Retinal pigment epithelial cell (primary cell): ENCODE measurements at places on chromosomes 7 and 10.

- no peak for DNase-seq
Observed at GRCh38 chr10:74249865-74250264, 98.8 kb downstream of the ADK start.

DNA sequence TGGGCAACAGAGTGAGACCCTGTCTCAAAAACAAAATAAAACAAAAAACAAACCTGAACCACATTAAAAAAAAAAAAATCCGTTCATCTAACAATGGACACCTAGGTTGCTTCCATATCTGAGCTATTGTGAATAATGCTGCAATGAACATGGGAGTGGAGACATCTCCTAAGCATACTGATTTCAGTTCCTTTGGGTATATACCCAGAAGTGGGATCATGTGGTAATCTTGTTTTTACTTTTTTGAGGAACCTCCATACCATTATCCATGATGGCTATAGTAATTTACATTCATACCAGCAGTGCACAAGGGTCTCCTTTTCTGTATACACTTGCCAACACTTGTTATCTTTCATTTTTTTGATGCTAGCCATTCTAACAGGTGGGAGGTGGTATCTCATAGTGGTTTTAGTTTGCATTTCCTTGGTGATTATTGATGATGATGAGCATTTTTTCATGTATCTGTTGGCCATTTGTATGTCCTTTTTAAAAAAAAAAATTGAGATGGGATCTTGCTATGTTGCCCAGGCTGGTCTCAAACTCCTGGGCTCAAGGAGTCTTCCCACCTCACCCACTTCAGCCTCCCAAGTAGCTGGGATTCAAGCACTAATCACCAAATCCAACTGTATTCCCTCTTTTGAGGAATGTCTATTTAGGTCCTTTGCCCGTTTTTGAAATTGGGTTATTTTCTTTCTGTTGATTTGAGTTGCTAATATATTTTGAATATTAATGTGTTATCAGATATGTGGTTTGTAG is 17.5 kb downstream of the CDK13 start:
- DNase-seq = no peak

- no peak for DNase-seq
Observed at GRCh38 chr7:96495751-96496216, 173.9 kb upstream of the SLC25A13 start.

DNA sequence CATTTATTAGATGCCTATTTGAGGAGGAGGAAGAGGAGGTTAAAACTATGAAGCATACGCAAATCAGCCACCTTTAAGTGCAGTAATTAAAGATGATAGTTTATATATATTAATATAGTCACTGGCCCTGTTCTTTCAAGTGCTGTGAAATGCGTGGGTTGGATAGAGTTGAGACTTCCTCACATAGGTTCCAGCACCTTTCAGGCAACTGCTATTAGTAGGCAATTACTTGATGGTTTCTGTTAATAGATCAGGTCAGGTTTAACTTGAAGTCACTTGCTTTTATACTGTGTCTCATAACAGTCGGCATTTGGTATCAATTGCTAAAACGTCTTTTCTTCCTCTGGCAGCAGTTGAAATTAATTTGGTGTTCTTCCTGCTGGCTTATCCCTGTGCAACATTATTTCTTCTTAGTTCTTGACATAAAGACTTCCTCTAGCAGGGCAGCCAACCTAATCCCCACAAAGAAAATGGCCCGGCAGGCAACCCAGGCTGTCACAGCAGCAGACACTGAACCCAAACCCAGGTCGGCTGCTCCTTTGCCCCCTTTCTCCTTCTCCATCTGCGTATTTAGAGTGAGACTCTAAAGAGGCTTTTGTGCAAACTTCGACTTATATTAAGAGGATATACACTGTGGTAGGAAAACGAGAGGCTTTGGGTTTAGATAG is 35.3 kb upstream of the BET1 start:
- no peak for DNase-seq

DNA sequence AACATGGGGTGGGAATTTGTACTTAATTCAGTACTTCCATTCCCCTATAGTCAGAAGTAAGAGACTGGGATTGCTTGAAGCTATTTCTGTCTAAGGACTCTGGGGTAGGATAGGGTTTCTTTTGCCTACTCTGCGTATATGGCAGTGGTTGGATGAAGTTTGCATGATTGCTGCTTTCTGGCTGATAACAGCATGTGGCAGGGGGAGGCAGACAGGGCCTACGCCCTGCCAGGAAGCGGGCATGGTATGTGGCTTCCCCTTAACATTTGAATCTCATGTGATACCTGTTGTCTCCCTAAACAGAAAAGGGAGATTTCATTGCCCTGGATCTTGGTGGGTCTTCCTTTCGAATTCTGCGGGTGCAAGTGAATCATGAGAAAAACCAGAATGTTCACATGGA is 57.1 kb downstream of the TACR2 start:
- no peak for DNase-seq

GRCh38 chr10:79024720-79025198 is 44.0 kb upstream of the ZMIZ1 start:
- no peak for DNase-seq

DNA sequence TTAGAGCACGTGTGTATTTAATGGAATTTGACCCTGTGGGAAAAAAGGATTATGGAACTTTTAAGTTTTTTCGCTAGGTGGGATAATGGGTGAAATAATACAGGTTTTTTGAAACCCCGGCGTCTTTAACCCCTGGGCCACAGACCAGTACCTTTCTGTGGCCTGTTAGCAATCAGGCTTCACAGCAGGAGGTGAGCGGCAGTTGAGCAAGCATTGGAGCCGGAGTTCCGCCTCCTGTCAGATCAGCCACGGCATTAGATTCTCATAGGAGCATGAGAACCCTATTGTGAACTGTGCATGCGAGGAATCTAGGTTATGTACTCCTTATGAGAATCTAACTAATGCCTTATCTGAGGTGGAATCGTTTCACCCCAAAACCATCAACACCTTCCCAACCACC is 28.6 kb downstream of the WAC start:
- DNase-seq = no peak

DNA sequence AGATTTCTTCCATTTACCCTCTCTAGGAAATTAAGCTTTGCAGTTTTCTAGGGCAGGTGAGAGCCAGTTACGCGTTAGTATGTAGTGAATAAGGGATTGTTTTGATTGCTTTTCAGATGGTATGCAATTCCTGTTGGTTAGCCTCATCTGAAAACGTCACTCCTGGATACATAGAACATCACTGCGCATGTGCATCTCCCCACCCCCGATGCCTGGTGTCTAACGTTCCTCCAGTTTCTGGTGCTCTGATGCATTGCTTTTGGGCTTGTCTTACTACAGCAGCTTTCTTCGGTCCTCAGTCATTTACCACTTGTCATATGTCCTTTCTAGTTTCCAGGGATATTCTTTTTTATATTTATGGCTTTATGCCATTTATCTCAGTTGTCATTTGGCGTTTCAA is 22.5 kb downstream of the MLLT10 start:
- no peak for DNase-seq

DNA sequence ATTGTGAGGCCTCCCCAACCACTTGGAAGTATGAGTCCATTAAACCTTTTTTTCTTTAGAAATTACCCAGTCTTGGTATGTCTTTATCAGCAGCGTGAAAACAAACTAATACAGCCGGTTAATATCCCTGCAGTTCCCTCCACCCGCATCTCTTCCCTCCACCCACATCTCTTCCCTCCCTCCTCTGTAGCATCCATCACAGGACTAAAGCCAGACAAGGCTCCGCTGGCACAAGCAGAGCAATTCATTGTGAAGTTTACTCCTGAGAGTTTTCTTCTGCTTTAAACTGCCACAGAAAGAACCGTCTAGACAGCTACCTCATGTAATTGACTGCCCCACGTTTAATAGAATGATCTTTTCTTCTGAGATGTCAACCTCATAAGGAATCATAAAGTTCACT is 131.5 kb downstream of the KIAA1217 start:
- DNase-seq = no peak

GRCh38 chr10:68202960-68203353 is 29.0 kb downstream of the ATOH7 start:
- DNase-seq = no peak

DNA sequence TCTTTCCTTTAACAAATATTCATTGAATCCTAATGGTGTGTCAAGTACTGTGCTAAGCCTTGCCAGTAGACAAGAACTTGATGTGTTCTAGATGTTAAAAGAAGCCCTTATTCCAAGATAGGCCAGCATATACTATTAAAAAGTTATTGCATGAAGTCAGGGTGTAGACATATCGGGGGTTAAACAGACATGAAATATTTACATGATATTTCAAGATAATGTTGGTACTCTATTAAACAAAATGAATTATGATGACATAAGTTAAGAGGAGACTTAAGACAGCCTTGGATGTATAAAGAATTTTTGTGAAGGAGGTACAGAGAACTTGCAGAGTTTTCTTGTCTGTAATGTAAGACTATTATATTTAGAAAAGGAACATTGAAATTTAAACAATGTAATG is 44.8 kb downstream of the HDAC9 start:
- DNase-seq = no peak

- no peak for DNase-seq
Observed at GRCh38 chr7:158077934-158078910, 509.4 kb downstream of the PTPRN2 start.

DNA sequence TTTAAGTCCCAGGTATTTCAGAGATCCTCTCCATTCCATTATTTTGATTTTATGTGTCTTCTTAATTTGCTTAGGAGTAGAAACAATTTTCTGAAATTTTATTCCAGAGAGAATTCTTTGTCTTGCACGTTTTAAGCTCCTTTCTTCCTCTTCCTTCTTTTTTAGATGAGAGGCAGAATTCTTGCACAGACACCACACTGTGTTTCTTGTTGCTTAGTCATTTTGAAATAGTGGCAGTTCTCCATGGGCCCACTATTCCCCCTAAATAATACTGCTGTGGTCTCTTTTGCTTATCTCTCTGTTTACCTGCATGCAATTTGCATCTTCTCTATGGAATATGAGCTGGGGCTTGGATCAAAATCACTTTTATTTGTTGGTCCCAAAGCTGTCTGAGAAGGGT is 54.3 kb upstream of the WAC start:
- no peak for DNase-seq

DNA sequence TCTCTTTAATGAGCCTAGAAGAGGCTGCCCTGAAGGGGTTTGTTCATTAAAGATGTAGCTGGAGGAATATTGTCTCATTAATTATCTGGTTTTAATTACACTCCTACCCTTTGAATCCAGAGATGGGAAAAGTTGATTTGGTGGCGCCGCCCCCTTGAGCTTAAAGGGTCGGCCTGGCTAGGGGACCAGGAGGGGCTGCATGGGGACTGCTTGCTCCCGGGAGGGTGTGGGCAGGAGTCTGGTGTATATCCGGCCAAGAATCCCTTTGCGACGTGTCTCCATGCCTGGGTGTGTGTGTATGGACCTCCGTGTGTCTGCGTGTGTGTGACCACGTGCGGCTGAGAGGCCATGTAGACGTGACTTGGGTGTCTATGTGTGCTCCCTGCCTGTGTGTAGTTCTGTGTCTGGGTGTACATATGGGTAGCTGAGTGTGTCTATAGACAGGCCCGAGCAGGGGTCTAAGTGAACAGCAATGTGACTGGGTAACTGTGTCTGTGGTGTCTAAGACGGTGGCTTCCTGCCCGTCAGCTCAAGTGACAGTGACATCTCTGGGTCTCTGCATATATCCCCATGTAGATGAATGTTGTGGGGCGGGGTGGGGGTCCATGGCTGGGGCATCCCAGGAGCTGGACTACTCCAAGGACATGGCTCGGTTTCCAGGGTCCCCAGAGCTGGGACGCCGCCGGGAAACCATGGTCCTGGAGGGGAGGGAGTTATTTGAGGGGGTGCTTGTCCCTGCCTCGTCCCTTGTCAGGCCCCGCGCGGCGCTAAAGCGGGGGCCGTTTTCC is 10.7 kb downstream of the LBX1 start:
- no peak for DNase-seq
